SK-MEL-5 (cell line): ENCODE measurements at places on chromosomes 1 and 21. TPM values are rescaled to one million over a fixed set of nuclear protein-coding genes. Genes with fewer than 3 reads are reported as not detected.

LRRC3 gene
- 1.5 TPM in 2 replicates for total RNA-seq

CHAF1B gene
- 14.1 and 16.0 TPM in 2 replicates for total RNA-seq

FUCA1 gene
- total RNA-seq: 33.5 and 40.2 TPM in 2 replicates

SH2D1B gene
- not detected in 2 replicates for total RNA-seq

LIPI gene
- not detected in 2 replicates for total RNA-seq

- DNase-seq: no peak
Observed at GRCh38 chr1:204831186-204831585, 39.5 kb upstream of the NFASC start.

- no peak for DNase-seq
Observed at GRCh38 chr1:22075718-22076117, 23.2 kb downstream of the CDC42 start.
